PC-3 (cell line): ENCODE measurements at places on chromosomes 2 and 18. TPM values are rescaled to one million over a fixed set of nuclear protein-coding genes. Genes with fewer than 3 reads are reported as not detected.

The SERPINB12 gene
- not detected in 2 replicates for total RNA-seq

The EPB41L5 gene
- total RNA-seq = 11.7 and 14.0 TPM in 2 replicates

The R3HDM1 gene
- 12.8 and 24.4 TPM in 2 replicates for total RNA-seq

The SERPINB11 gene
- not detected in 2 replicates for total RNA-seq

GRCh38 chr2:127174136-127174535, 46.0 kb downstream of the CYP27C1 start:
- peak; percentile 39 for DNase-seq

DNA sequence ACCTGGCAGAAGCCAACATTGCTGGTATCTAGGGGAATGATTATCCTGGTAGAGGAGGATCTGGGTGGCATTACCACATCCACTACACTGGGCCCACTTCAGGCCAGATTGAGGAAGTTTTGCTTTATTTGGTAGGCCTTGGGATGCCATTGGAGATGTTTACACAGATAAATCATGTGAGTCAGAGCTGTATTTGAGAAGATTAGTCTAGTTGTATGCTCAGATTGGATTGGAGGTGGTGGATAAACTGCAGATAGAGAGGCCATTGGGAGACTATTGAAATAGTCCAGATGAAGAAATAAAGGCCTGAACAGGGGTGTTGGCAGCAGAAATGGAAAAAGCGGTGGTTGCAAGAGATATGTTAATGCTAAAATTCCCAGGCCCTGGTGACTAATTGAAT, 81.5 kb downstream of the EFEMP1 start:
- DNase-seq = peak; percentile 82

GRCh38 chr2:47190188-47190881, 35.2 kb upstream of the STPG4 start:
- peak; percentile 81 for DNase-seq

The ASIC4 gene
- 0.11 TPM in 1 of 2 replicates, not detected in the other for total RNA-seq

- DNase-seq = no peak
Observed at GRCh38 chr2:174788291-174788929, 24.1 kb upstream of the CHRNA1 start.

DNA sequence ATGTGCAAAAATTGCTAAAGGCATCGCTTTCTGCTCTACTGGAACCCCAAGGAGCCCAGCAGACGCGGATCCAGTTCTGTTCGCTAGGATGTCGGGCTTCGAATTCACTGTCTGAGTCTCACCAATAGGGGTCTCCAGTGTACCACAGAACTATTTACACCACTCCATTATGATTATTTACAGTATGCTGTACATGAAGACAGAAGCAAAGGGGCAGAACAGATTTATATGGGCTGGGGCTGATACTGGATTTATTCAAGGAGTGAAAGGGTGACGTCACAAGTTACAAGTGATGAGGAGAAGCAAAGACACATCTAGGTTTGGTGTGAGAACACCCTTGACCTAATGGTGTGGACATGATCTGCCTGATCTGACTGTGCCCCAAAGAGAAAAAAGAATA, 185.3 kb upstream of the ATP5MC3 start:
- peak; percentile 72 for DNase-seq
